ENCODE measurements at places on chromosomes 13 and 19. TPM values are rescaled to one million over a fixed set of nuclear protein-coding genes. Genes with fewer than 3 reads are reported as not detected.

ZBTB32 gene
- total RNA-seq, result not detected

KLK10 gene
- 0.09 TPM for total RNA-seq

DACH1 gene
- not detected for total RNA-seq

TLE2 gene
- 3.1 TPM for total RNA-seq

ADGRE3 gene
- total RNA-seq, result not detected

NLRP5 gene
- total RNA-seq, result 0.03 TPM

CEACAM7 gene
- 0.03 TPM for total RNA-seq

GIPC3 gene
- total RNA-seq, result 0.25 TPM

Data from A549 treated with Hydrocortisone at 1 μM for 4 hours (cell line).